ENCODE measurements at places on chromosomes 7 and 10. TPM values are rescaled to one million over a fixed set of nuclear protein-coding genes. Genes with fewer than 3 reads are reported as not detected.

CCT6A gene
- total RNA-seq: 251 TPM

EVX1 gene
- total RNA-seq: 0.14 TPM

ABCC2 gene
- total RNA-seq: 142 TPM

GTPBP10 gene
- total RNA-seq: 29.7 TPM

CYP3A5 gene
- total RNA-seq: 1.9 TPM

SMKR1 gene
- total RNA-seq: 10.1 TPM

All from A549 treated with Mapracorat at 1 μM for 4 hours (cell line).